ENCODE measurements at places on chromosomes 6 and 20.

- no peak for DNase-seq
These were observed 12.3 kb downstream of the GPLD1 start for GRCh38 chr6:24477070-24477469.

DNA sequence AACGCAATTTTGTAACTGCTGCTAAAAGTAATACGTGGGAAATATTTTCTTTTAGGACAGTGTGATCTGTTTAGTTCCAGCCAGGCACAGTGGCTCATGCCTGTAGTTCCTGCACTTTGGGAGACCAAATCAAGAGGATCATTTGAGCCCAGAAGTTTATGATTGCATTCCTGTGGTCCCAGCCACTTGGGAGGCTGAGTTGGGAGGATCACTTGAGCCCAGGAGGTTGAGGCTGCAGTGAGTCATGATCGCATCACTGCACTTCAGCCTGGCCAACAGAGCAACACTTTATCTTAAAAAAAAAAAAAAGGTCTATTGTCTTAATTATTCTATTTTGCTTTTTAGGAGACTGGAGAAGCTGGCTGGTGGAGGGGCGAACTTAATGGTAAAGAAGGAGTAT is 101.5 kb downstream of the CD2AP start:
- no peak for DNase-seq

DNA sequence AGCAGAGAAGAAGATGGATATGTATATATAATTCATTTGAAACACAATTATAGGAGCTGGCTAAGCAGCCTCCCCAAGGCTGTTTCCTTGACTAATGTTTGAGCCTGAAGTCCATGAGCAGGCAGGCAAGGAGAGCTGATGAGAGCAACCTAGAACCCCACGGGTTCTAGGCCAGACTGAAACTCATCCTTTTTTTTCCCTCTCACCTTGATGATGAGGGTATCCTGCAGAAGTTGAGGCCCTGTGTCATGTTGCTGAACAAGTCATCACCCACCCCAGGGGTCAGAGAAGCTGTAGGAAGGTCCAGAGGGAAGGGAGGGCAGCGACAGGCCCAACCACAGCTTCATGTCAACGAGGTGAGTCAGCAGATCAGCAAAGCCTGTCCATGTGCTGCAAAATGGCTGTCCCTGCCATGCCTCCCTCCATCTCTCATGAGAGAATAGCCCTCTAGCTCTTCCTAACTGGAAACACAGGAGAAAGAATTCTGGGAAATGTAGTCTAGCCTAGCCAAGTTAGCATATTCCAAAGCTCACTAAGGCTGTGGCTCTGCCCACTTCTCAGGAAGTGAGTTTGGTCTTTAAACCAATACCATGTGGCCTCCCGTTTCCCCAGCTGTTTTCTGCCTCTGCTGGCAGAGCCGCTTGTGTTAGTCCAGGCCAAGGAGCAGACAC is 91.3 kb upstream of the DTNBP1 start:
- DNase-seq, result peak; percentile 88

DNA sequence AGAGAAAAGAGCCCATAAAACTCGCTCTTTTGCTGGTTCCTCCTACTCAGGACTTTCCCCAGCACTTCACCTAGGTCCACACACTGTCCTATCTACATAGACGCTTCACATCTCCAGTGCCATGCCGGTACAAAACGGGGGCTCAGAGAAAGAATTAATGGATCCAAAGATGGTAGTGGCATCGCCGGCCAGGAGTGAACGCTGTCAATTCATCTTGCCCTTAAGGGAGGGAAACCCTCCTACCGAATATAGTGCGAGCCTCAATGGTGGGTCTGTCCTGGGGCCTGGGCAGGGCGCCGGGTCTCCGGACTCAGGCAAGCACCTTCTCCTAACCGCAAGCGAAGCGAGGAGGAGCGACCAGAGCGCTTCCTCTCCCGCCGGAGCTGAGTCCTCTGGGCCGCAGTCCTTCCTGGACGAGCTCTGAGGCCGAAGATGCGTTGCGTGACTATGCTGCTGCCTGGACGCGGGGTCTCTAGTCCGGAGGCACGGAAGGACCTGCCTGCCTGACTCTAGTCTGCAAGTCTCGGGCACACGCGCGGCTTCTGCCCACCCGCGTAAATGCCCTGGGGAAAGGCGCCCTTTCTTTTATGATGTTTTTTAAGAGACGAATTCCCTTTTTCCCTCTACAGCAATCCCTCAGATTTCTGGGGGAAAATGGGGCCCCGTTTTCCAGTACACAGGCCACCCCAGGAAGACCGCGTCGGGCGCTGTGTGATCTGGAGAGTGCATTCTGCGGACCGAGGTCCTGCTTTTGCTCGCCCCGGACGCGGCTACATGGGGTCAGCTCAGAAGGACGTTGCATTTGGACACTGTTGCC is 100.1 kb upstream of the PRDM1 start:
- peak; percentile 78 for DNase-seq

GRCh38 chr6:106462923-106463557 is 102.5 kb downstream of the CRYBG1 start:
- DNase-seq, result no peak

DNA sequence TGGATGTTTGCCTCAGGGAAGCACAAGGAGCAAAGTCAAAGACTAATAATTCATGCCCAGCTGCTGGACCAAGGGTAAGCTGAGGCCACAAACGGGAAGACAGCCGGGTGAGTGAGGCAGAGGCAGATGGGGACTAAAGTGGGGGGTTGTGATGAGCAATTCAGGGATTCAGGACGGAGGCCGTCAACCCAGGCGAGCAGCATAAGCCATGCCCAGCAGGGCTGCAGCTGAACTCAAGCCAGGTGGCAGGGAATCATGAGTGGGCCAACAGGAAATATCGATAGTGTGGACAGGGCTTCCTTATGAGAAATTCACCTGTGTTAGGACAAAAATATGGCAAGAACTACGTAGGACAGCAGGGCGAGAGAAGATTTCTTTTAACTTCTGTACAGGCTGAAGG is 246.8 kb downstream of the CDC5L start:
- no peak for DNase-seq

DNA sequence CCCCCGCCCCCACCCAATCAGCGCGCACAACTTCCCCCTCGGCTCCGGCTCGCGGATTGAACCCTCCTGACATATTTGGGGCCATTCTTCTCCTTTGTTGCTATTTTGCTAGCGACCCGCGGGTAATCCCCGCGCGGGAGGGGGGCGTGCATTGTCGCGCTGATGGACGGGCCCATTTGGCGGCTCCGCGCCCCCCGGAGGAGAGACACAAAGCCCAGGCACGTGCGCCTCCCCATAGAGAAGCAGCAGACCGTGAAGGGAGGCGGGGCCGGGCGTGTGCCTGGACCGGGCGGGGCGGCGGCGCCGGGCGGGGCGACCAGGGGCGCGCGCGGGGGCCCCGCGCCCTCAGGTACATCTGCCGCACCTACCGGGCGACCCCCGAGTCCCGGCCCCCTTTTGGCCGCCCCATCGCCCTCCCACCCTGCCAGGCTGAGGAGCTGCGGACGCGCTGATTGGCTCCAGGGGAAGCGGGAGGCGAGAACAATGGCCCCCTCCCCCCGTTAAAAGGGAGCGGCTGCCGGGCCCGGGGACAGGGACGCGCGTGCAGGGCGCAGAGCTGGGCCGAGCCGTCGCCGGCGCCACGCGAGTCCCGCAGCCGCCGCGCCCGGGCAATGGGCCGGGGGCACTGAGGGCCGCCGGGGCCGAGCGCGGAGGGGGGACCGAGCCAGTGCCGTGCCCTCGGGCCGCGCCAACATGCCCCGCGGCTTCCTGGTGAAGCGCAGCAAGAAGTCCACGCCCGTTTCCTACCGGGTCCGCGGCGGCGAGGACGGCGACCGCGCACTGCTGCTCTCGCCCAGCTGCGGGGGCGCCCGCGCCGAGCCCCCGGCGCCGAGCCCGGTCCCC is at the start of gene INSM1:
Gene INSM1, plus strand, starts transcription at position 530 of the 843 bp plus-strand sequence. Its CDS starts 164 bp downstream, at position 694.
- DNase-seq, result no peak

- no peak for DNase-seq
These were observed 188.1 kb upstream of the CEP162 start for GRCh38 chr6:84415517-84415916.

- DNase-seq, result peak; percentile 63
These were observed 1.7 kb upstream of the DYNLT1 start for GRCh38 chr6:158646023-158646910.

DNA sequence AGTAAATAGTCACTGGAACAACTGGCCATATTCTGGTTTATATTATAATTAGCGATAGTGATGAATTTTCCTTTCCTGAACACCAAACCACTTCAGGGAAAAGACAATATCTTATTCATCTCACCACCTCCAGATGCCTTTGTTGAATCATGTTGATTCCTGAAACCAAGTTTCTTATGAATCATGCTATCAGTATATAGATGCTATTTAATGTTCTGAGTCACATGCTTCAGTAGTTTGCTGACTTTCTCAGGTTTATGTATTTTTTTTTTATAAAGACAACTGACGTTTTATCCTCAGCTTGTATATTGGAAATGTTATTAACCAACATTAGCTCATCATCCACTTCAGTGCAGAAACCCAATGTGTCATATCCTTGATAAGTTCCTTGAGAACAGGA is 710.2 kb upstream of the POU3F2 start:
- DNase-seq, result no peak

DNA sequence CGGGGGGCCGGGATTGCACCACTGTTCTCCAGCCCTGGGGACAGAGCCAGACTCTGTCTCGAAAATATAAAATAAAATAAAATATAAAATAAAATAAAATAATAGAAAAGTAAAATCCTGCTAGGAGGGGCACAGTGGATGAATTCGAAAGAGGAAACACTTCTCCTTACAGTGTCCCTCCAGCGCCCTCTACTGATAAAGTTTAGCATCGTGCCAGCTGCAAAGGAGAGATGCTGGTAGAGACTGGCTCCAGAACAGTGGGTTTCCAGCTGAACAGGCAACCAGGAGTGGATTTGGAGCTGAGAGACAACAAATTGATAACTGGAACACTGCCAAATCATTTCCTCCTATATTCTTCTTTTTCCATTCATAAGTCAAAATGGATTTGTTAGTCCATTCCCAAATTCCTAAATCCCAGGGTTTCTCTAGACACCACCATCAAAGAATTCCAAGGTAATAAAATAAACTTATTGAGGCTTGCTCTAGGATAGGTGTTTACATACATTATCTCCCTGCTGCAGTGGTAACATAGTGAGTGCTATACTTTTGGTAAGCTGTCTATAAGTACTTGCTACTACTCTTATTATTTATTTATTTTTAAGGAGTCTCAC is 31.7 kb upstream of the TBPL1 start:
- peak; percentile 83 for DNase-seq

DNA sequence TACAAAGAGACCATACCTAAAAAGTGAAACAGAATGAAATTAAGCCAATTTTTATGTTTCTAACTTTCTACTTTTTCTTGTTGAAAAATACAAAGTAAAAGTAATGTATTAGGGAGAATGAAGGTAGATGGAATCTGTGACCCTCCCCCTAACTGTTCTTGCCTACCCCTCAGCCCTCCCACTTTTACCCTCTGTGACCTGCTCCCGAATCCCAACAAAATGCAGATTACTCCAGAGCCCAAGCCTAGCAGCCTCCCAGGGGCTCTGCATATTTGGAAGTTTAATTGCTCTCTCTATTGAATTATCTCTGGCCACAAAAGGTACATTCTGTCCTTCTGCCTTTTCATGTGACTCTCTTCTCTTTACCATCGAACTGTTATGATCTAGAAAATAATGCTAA is 201.5 kb downstream of the PKHD1 start:
- DNase-seq, result no peak

DNA sequence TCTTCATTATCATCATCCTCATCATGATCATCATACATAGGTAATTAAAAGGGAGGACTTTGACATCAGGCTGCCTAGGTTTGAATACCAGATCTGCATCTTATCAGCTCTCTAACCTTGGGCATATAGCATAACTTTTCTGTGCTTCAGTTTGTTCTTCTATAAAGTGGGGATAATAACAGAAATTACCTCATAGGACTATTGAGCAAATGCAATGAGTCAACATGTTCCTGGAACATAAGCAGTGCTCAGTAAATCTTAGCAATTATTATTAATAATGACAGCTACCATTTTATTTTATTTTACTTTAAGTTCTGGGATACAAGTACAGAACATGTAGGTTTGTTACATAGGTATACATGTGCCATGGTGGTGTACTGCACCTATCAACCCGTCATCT is 7.2 kb downstream of the C20orf202 start:
- no peak for DNase-seq

DNA sequence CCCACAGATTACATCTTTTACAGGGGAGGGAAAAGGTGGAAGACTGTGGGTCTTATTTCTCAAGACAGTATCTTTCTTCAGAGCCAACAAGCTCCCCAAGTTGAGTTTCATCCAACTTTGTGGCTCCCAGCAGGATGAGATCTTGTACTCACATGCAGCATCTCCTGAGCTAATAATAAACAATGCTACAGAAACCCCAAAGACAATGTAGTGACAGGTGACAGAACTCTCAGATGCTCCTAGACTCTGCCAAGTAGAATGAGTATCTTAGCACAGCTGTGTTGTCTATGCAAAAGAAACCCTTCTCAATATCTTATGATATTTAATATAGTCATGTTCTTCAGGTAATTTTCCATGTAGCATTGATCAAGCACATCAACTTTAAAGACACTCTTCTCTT is 90.0 kb downstream of the TBX18 start:
- no peak for DNase-seq

DNA sequence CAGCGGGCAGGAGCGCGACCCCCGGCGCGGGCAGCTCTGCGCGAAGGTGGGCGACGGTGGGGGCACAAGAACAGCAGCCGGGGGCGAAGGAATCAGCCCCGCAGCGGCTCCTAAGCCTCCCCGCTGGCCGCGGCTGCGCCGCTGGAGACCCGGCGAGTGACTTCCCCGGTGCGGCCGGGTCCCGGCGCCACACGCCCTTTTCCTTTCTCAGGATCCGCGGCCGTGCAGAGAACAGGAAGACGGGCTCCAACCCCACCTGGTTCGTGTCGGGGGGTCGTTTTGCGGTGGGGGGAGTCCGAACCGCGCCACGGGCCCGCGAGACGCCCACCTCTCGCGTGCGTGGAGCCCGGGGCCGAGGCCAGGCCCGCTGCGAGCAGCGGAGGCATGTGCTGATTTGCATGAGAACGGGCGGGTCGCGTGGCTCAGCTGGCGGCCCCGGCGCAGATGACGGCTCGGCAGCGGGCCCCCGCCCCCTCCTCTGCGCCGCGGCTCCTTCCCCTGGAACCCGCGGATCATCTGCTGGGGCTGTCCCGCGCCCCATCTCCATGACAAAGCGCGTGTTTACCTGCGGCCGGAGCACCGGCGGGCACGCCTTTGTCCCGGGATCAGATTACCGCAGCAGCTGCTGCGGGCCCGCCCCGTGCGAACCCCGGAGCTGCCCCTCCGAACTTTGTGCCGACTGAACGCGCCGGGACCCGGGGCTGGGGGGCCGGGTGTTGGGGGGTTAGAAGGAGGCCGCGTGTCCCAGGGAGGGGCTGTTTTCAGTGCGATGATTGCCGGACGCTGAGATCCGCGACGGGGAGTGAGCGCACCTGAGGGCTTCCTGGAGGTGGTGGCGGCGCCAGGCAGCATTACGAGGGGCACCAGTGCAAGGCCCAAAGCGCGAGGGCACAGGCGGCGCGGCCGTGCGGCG is 4.9 kb upstream of the DLL1 start:
- peak; percentile 72 for DNase-seq

GRCh38 chr6:137339929-137340559 is 120.9 kb upstream of the IFNGR1 start:
- DNase-seq, result no peak

GRCh38 chr6:3756546-3756945 is 5.0 kb upstream of the PXDC1 start:
- no peak for DNase-seq

- DNase-seq, result no peak
These were observed 1286.2 kb upstream of the EYS start for GRCh38 chr6:66993272-66993671.

Measured in islet precursor cell (in vitro differentiated cells).